NCI-H1105 (cell line): ENCODE measurements at places on chromosomes 2 and 18.

DNA sequence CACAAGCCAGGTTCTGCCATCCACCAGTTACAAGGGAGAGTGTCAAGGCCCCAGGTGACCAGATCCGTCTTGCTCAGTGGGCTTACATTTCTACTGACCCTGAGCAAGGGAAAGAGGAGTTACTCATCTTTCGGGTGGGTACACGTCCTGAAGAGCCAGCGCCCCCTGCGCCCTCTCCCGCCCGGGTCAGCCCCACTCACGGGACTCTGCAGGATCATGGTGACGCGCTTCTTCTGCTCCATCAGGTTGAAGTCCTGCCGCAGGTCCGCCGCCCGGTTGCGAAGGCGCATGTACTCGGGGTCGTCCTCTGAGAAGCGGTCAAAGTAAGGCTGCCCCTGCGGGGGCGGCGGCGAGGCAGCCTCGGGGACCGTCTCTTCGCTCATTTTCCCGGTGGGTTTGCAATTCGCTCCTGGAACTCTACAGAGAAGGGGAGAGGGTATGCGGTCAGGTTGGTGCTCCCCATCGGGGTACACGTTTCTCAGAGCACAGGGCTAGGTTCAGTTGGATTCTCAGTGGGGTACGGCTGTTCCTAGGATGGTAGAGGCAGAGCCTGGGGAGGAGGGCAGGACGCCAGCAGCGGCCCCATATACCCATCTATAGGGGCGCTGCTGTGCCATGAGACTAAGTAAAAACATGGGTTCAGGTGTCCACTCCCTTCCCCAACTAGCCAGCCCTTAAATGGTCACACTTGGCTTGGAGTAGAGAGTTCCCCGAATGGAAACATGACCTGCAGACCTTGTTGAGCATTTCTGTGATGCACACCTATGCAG lies 61.8 kb downstream of the ADD2 start:
- no peak for DNase-seq

DNA sequence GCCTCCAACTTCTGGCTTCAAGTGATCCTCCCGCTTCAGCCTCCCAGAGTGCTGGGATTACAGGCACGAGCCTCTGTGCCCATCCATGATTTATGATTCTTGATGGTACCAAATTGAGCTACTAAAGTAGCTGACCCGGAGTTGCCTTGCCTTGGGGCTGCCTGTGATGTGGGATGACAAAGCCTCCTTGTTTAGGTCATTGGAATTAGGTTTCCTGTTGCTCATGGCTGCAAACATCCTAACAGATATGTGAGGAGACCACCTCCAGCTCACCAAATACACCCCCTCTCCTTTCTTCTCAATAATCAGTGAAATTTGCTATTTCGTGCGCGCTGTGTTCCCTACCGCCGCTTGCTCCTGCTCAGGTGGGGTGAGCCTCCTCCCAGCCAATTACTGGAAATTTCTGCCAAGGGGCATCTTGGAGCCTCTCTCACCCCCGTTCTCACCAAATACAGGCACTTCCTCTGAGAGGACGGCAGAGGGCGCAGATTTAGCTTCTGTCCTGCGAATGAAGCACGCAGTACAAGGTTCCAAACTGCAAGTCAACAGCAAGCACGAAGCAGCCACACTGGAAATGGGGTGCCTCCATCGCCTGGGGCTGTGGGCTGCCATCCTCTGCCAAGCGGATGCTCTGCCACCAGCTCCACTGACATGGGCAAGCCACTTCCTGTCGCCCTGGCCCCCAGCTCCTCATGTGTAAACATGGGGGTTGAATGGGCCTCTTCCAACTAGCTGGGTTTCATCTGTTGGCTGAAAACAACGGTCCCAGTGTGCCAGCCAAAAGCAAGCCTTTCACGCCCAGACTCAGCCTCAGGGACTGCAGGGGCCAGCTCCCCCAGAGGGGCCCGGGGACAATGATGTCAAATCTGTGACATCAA lies 71.7 kb downstream of the NCAPH start:
- no peak for DNase-seq

DNA sequence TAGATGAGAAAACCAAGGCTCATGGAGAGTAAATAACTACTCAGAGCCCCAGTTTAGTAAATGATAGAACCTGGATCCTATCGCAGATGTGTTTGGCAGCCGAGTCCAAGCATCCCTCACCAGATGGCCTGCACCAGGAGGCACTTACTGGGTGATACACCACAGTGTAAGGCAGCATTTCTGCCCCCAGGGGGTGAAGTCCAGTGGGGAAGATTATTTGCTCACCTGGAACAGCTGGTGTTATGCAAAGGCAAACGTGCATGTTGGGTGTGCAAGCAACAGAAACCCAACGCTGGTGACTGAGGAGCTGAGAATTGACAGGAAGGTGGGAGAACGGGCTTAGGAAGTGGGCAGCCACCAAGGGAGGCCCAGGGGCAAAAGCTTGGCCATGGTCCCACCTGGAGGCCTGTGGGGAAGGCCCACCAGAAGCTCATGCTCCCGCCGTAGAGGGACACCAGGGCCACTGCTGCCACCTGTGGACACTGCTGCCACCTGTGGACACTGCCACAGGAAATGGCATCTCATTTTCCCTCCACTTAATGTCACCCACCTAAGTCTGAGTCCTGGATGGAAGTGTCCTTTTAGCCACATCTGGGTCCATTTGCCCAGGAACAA lies 100.6 kb downstream of the TFCP2L1 start:
- DNase-seq = no peak

- no peak for DNase-seq
Measured at GRCh38 chr2:241649404-241649803, 11.9 kb downstream of the ATG4B start.

DNA sequence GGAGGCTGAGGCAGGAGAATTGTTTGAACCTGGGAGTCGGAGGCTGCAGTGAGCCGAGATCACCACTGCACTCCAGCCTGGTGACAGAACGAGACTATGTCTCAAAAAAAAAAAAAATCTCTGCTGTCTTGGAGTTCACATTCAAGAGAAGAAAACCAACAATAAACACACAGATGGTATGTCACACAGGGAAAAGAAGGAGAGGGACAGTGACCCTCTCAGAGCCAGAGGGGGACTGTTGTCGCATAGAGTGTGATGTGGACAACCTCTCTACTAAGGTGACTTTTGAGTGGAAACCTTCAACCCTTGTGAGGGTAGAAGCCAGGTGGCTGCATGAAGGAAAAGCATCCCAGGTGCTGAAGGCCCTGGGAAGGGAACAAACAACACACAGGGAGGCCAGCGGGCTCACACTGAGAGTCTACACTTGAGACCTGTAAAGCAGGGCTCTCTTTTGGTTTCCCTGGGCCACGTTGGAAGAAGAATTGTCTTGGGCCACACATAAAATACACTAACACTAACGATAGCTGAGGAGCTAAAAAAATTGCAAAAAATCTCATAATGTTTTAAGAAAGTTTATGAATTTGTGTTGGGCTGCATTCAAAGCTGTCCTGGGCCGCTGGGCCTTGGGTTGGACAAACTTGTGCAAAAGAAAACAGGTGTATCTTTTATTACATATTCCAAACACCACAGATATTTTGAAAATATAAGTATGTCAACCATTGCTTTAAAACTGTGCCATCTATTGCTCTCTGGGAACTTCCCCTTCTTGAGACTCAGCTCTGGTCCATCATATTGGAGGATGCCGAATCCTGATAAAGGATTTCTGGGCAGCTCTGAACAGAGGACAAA lies 136.0 kb downstream of the DDX1 start:
- DNase-seq = no peak

DNA sequence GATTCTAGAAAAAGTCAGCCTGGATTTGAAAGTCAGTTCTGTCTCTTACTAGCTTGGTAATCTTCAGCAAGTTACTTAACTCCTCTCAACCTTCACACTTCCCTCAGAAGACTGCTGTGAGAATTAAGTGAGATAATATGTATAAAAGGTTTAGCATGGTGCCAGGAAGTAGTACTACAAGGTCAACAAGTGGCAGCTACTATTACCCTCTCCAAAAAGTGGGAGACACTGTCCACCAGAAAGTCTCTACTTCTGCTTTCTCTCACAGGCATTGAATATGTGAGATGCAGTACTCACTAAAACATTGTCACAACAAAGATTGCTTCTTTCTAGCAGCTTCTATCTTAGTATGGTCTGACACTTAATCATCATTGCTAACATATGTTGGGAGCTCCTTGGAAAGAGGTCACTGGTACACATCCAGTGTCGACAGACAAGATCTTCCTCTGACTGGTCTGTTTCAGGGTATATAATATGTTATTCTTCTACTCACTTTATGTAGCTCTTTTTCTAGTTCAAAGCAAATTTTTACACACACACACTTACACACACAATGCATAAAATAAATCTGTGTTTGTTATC lies 47.9 kb downstream of the DOCK10 start:
- no peak for DNase-seq

- DNase-seq = no peak
Measured at GRCh38 chr2:185472574-185472973, 266.0 kb upstream of the FSIP2 start.

GRCh38 chr2:176118601-176119339 lies 2.2 kb downstream of the HOXD10 start:
- DNase-seq = peak; percentile 85

GRCh38 chr2:157336137-157337010 lies 10.8 kb upstream of the ERMN start:
- DNase-seq = no peak

GRCh38 chr2:239328351-239329191 lies 72.2 kb downstream of the HDAC4 start:
- no peak for DNase-seq

- no peak for DNase-seq
Measured at GRCh38 chr18:46712406-46712805, 44.4 kb downstream of the ST8SIA5 start.

GRCh38 chr2:143138292-143138691 lies 9.1 kb downstream of the ARHGAP15 start:
- DNase-seq = no peak

DNA sequence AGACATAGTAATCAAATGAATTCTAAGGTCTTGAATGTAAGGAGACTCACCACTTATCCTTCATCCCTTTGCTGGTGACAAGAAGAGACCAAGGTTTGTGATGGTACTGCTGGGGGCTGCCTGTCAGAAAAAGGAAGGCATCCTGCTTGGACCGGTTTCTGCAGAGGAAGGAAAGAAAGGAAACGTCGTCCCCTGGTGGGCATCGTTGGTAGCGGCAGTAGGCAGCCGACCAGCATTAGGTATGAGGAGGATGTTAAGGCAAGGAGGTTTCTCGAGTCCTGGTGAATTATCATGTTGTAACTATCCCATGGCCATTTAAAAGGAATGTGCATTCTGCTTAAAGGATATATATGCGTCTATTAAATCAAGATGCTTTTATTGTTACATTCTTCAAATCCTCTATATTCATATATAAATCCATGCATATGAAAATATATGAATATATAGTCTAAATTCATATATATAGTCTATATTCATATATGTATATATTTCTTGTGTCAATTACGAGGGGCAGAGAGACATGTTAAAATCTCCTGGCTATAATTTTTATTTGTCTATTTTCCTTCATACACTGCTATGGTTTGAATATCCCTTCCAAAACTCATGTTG lies 94.4 kb upstream of the TGFA start:
- DNase-seq = peak; percentile 53

DNA sequence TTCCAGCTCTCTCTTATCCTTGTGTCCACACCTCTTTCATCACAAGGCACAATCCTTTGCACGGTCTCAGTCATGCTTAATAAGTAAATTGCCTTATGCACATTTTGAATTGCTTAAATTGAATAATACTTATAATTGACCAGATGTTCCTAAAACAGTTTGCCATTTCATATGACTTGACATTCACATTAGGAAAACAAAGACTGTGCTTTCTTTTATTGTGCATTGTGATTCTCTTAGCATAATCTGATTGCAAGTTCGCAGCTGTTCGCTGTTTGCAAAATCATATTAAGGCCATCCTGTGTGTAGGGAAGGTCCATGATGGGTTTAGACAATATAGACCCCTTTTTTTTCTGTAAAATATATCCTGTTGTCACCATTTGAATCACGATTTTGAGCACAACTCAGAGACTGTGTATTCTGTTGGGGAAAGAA lies 75.6 kb downstream of the RNF144A start:
- DNase-seq = no peak
